ENCODE measurements at places on chromosomes 3 and 15.
A peak's percentile ranks its signal among the peaks of the same experiment; 100 is the strongest.

DNA sequence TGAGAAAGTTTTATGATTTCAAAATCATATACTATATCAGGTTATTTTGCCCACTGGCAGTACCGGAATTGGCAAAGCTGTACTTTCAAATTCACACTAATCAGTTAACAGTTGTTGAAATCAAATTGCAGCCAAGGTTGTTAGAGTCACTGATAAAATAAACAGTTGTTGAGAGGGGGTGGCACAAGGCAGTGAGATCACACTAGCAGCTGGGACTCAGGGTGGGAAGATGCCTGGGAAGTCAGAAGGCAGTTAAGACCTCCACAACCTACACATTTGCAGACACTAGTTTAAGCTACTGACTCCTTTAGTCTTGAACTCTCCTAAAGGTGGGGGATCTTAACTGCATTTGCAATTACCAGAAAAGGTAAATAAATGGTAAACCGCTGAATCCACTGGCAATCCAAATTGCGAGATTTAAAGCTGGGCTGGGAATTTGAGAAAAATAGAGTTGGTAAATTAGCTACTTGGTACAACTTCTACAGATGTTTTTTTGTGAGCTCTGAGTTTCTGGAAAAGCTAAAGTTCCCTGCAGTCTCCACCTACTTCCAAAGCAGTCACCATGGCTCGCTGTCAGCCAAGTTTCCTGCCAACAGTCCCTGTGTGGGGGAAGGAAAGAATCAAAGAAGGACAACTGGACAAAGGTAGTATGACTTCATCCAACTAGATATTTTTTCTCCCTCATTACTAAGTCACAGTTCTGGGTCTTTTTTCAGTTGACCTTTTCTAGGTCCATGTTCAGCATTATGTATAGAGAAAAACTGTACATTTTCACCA is 105.7 kb downstream of the ZNF385D start:
- ATAC-seq: peak; percentile 61

GRCh38 chr3:171640520-171641412 is 169.5 kb downstream of the PLD1 start:
- ATAC-seq: no peak

DNA sequence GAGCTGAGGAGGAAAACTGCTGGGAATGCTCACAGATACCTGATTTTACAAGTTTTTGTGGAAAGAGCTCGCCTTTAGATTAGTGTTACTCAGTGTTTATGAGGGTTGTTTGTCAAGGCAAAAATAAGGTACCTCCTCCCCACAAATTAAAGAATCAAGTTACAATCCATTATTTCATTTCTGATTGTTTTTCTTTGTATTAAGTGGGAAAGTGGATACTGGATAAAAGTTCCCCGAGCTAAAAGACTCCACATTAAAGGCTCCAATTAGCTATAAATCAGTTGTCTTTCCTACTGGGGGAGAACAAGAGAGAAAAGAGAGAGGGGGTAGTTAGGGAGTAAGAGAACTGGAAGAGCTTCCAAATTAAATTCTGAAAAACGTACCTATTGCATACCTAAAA is 1.9 kb downstream of the ALDH1A2 start:
- no peak for ATAC-seq

DNA sequence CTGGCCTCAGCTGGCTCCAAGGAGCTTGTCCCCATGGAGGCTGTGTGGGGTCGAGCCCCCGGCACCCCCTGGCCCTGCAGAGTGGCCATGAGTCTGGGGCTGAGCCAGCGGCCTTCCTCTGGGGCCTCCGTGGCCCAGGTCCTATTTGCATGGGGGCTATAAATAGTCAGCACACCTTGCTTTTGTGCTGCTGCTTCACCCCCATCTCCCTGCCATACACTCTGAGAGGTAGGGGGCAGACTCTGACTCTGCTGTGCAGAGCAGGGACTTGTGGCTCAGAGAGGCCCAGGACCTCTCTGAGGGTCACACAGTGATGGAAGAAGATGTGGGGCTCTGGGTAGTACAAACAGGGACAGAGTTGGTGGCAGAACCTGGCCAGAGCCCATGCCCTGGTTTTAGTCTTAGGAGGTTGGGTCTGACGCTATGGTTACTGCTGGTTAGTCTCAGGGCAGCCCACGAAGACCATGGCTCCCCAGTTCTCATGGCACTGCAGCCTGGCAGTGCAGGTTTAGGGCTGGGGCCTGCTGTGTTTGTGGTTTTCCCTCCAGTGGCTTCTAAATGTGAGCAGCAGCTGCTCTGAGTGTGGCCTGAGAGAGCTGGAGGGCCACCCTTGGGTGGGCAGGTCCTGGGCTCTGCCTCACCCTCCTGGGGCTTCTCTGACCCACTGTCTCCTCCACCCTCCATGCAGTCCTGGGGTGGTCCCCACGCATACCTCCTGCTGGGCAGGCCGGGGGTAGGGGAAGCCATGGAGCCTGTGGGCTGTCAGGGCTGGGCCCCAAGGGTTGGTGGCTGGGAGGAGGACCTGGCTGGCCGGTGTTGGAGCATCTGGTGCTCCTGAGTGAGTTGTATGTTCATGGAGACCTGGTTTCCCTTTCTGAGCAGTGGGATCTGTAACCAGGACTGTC is 13.6 kb downstream of the PRKCD start:
- no peak for ATAC-seq

DNA sequence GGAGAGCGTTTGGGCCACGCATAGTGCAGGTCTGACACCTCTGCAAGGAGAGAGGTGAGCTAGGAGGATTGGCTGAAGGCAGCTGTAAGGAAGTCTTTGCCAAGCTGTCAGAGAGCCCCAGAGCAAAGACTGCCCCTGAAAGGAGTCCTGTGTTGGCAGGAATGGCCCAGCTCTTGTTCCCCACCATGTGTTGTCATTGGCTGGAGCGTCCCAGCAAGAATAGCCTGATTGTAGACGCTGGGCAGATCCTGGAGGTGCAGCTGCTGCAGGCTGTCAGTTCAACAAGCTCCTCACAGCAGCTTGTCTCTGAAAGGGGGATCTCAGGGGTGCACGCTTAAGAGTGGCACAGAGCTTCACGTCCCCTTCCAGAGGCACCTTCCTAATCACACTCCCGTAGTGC is 237.6 kb downstream of the FEZF2 start:
- ATAC-seq: no peak

GRCh38 chr15:45587863-45588170 is 638 bp downstream of the BLOC1S6 start:
- ATAC-seq: no peak

GRCh38 chr3:71809321-71810026 is 24.5 kb upstream of the PROK2 start:
- ATAC-seq: no peak

DNA sequence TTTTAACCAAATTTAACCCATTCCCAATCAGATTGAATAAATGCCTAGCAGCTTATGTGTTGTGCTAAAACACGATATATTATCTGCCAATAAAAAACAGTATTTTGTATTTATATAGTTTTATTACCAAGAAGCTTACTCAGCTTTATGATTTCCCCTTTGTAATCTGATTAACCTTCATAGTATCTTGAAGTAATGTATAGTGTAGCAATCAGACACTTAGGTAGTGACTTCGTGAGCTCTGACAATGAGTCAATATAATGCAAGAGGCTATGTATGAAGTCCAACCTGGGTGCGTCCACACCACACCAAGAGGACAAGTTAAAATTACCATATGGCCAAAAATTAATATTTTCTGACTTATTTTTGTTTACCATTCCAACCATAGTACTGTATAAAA is 2.1 kb upstream of the CNBP start:
- ATAC-seq: no peak

- ATAC-seq: peak; percentile 55
Measured at GRCh38 chr3:129794311-129795185, 99.0 kb downstream of the TMCC1 start.

DNA sequence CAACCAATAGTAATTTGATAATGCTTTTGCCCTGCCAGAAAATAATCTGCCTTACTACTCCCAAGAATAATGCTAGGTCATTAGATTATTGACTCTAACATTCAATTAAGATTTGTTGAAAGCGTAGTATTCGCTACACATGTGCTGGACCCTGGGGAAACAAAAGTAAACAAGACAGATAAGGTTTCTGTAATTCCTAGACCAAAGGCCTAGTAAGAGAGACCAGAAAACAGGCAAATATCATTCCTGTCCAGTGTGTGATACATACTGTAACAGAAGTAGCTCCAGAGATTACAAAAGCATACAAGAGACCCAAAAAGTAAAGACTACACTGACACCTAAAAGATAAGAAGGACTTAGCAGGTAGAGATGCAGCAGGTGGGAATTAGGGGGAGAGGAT is 60.8 kb downstream of the PLOD2 start:
- no peak for ATAC-seq

DNA sequence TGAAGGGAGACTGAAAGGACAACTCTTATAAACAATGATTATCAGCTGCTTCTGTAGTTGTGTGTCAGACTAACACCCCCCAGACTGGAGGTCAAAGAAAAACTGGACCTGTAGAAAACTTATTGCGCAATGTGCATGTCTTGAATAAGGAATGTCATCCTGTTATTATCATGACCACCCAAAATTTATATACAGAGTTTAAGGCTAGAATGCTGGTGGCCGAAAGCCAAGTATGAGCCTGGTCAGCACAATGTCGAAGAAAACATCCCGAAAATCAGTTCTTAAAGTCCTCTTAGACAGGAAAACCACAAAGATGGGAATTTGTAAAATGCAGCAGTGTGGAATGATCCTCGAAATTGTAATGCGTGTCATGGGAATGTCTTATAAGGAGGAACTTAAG is 29.3 kb downstream of the RFTN1 start:
- peak; percentile 40 for ATAC-seq

- ATAC-seq: no peak
Measured at GRCh38 chr3:32910954-32911353, 40.5 kb upstream of the CCR4 start.

DNA sequence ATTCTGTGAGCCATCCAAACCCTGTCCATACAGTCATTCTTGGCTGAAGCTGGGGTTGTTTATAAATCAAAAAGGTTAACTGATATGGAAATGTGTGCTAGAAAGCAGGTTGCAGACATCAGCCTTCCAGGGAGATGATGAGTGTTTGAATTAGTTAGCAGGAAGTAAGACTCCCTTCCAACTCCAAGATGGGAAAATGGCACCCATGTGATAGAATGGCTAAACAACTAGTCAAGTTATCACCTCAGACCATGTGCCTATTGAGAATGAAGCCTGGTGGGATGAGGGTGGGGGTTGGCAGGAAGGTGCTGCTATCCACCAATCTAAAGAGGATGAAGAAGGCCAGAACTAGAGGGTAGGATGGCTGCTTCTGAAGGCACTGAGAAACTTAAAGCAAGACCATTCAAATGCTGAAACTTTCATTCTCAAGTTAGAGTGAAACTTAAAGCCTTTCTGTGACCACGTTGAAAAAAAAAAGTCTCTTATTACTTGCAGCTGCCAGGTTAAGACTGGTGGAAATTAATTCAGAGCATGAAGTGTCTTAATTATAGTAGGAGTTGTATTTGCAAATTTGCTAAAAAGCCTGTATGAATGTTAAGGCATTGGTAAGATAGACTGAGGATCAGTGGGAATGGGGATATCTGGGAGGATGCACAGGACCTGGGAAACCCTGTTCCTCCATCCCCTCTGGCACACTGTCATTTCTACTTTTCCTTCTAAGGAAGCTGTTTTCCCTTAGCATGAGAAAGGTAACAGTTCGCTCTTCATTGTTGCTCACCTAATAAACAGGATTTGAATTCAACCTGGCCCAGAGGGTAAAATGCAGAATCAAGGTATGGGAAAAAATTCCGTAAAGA is 36.8 kb downstream of the CCR3 start:
- ATAC-seq: no peak

- peak; percentile 84 for ATAC-seq
Measured at GRCh38 chr15:41585127-41586047, 26.4 kb downstream of the TYRO3 start.

DNA sequence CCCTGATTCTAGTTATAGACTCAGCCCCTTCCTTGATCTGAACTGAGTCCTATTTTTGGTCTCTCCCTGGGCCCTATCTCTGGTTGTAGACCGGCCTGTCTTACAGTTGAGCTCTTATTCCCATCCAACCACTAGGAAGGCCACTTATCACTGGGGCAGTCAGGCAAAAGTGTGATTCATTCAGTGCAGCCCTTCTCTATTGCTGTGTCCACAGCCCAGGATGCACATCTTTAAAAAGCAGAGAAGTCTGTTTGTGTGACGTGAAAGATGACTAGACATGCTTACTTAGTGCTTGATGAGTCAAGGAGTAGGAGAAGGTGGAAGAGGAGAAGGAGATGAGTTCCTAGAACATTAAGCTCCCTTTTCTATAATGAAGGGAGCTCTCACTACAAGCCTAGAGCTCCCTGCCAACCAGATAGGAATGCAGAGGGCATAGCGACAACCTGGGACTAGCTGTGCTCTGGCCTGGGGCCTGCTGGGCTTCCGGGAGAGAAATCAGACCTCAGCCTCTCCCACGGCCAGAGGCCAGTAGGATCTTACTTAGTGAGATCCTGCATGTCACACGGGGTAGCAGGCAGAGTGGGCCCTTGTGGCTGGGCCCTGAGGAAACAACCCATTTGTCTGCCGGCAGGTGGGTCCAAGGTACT is 25.7 kb downstream of the INSYN1 start:
- no peak for ATAC-seq

GRCh38 chr3:126827121-126827520 is 123.1 kb downstream of the CHCHD6 start:
- ATAC-seq: peak; percentile 96

DNA sequence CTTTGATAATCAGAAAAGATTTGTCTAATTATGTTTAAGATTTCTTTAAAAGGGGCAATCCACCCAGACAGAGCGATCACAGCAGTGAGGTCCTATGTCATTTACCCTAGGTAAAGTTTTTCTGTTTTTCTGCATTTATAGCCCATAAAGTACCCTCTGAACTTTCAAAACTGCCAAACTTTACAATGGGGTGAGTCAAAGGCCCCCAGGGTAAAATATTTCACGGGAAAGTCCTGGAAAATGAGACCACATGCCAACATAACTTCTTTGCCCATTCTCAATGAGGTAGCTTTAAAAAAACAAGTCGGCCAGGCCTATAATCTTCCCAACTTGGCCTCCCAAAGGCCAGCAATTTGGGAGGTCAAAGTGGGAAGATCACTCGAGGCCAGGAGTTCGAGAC is 53.0 kb downstream of the SUCLG2 start:
- no peak for ATAC-seq

DNA sequence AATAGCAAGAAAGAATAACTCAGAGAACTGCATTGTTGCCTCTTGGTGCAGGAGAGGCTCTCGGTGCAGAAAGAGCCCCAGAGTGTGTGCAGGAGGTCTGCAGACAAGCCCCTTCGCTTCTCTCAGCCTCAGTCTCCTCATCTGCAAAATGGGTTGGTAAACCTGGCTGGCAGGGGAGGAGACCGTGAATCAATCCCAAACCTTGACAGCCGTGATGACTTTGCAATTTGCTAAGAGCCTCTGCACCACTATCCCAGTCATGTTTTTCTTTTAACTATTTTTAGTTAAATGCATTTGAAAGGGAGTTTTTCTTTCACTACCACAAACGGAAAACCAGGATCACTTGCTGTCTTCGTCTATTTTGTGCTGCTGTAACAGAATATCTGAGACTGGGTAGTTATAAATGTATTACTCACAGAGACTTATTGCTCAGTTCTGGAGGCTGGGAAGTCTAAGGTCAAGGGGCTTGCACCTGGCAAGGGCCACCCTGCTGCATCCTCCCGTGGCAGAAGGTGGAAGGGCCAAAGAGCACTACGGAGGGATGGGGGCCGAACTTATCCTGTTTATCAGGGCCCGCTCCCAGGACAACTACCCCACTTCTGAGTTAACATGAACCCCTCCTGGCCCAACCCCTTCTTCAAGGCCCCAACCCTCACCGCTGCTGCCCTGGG is 14.2 kb upstream of the IQSEC1 start:
- no peak for ATAC-seq

GRCh38 chr15:98812716-98813446 is 164.5 kb downstream of the IGF1R start:
- ATAC-seq: no peak

Measured in gastroesophageal sphincter (tissue), 4 donors.